Osteocyte (in vitro differentiated cells): ENCODE measurements at places on chromosomes 11 and 22. TPM values are rescaled to one million over a fixed set of nuclear protein-coding genes. Genes with fewer than 3 reads are reported as not detected.

DNA sequence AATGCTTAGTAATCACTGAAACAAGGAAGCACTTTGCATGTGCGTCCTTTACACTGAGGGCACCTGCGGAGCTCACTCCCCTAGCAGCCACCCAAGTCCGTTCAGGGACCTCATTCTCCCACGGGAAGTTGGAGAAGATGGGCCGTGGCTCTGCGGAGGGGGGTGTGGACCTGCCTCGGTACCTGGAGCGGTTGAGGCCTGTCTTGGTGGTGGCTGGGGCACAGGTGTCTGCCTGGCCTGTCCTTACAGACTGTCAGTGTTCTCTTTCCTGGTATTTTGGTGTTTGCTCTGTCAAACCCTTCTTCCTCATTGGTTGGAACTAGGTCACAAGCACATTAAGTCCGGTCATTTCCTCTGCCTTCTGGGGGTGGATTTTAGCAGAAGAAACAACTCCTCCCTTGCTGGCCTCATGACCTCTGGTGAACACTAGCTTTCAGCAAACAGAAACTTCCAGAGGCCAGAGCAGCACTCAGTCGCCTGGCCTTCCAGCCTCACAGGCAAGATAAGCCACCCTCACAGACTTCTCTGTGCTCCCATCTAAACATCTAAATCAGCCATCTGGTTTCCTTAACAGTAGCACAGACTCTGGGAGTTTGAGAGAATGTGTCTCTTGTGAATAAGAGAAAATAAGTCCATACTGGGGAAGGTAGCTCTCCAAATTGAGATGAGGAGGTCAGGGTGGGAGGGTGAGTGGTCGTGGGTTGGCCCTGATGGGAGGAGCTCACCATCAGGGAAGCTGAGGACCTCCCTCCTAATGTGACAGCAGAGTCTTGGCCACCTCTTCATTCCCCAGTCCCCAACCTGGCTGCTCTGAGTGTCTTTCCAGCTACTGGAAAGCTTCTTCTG lies 8.6 kb downstream of the SNAP29 start:
- DNase-seq: no peak
- H3K36me3 ChIP-seq: peaks cover 15% of the 10 kb centered on the region
- H3K4me3 ChIP-seq: no peak overlapping the region
- no peaks in the 10 kb centered on the region for H3K27me3 ChIP-seq
- H3K27ac ChIP-seq: no peak overlapping the region

GRCh38 chr22:23176645-23177027 lies 3.7 kb upstream of the BCR start:
- peaks cover 6% of the 10 kb centered on the region for H3K36me3 ChIP-seq
- H3K4me3 ChIP-seq: no peak overlapping the region
- no peaks in the 10 kb centered on the region for H3K27me3 ChIP-seq

DNA sequence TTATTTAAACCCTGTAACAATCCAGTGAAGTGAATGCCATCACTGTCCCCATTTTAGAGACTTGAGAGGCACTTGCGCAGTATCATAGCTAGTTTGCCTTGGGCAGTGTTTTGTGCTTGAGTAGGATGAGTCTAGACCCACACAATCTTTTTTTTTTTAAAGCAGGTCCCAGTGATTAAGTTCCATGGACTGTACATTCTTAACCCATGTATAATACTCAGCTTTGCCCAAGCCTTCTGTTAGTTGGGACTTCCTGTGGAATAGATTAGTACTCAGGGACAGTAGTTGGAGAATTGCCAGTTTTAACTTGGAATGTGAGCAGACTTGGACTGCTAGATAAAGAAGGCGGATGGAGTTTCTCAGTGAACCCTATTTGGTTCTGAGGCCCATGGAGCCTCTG lies 108.6 kb upstream of the RASSF10 start:
- peaks cover 34% of the 10 kb centered on the region for H3K36me3 ChIP-seq
- H3K27ac ChIP-seq: peak overlapping the region; percentile 71
- H3K27me3 ChIP-seq: no peaks in the 10 kb centered on the region
- peaks cover 20% of the 10 kb centered on the region for H3K4me1 ChIP-seq
- DNase-seq: no peak

GRCh38 chr11:86999859-87000753 lies 37.6 kb upstream of the TMEM135 start:
- H3K27me3 ChIP-seq: no peaks in the 10 kb centered on the region
- H3K4me1 ChIP-seq: no peaks in the 10 kb centered on the region
- H3K27ac ChIP-seq: no peak overlapping the region
- no peak for DNase-seq

DNA sequence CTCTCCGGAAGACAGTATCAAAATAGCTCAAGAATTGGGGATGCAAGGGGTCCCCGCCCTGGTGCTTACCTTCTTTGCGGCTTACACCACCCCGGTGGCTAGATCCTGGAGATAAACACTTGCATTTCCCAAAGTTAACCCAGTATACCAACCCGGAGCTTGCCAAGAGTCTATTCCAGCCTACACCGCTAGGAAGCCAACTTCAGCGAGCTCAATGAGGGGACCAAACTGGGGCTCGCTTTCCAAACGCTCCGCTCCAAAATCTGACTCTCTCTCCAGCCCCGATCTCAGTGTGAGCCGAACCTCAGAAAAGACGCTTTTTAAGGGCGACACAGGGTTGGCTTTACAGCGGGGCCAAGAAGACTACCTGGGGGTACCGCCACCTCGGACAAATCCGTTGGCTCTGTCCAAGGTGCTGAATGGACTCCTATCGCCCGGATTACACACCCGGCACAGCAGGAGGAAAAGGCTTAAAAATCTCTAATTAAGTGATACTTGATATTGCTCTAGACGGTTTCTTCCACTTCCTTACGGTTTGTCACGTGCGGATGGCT lies 20.1 kb upstream of the BDNF start:
- H3K4me1 ChIP-seq: peaks cover 40% of the 10 kb centered on the region
- no peak for DNase-seq
- peak overlapping the region; percentile 71 for H3K4me3 ChIP-seq
- no peaks in the 10 kb centered on the region for H3K36me3 ChIP-seq

DNA sequence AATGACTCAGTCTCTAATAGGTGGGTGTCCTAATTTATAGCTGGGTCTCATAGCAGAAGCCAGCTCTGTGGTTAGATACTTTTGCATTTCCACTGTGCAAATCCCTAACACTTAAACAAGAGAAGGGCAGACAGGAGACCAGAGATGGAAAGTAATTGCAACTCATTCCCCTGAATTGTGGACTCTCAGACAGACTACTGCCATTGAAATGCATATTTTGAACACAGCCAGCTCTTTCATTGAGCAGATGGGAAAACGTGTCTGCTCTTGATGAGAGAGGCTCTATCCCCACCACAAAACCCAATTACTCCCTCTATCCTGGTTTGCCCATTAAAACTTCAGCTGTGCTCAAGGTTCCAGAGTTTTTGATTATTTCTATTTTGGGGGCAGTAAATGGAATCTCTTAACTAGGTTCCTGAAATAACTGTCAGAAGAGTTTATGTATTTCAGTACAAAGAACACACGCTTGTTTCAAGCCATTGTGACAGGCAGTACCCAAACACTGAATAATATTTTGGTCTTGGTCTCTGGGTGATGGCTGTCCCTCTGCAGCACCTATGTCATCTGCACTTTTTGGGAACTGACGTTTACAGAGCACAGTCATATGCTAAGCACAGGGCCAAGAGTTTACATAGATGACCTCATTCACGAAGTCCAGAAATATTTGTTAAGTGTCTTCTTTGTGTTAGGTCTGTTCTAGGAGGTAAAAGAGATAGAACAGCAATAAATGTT lies 41.7 kb downstream of the FAM227A start:
- H3K27me3 ChIP-seq: no peaks in the 10 kb centered on the region
- no peaks in the 10 kb centered on the region for H3K4me1 ChIP-seq
- no peak for DNase-seq
- H3K27ac ChIP-seq: no peak overlapping the region
- no peak overlapping the region for H3K4me3 ChIP-seq

DNA sequence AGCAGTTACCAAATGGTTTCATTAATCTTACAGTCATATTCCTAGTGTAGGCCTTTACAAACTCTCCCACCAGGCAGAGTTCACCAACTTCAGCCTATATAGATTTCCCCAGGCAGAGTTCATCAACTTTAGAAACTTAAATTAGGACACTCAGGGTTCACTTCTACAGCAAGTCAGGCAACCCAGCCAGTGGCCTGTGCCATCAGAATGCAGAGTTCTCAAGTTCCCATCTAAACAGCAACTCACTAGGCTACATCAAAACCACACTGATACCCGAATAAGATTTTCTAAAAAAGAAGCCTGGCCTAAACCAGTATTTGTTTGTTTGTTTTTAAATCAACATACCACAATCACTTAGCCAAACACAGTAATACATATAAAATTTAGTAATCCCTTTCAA lies 33.7 kb downstream of the PICALM start:
- no peak overlapping the region for H3K4me3 ChIP-seq
- peaks cover 52% of the 10 kb centered on the region for H3K4me1 ChIP-seq
- H3K27ac ChIP-seq: no peak overlapping the region
- no peaks in the 10 kb centered on the region for H3K27me3 ChIP-seq

DNA sequence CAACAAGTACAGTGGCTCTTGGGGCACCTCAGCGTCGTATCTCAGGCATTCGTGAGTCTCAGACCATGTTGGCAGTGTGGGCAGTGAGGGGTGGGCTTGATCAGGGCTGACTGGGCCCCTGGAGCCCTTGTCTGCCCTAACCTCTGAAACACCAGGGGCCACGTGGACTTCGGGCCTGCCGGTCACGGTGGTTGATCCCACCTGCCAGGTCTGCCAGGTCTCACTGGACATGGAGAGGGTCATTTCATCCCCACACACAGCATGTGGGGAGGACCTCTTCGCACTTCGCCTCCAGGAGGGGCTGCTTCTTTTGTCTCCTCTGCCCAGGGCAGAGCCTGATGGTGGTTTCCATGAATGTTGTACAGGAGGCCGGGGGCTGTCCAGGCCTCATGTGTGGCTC lies 77.1 kb downstream of the MPPED1 start:
- no peaks in the 10 kb centered on the region for H3K4me1 ChIP-seq
- H3K27me3 ChIP-seq: no peaks in the 10 kb centered on the region
- no peak for DNase-seq
- no peak overlapping the region for H3K27ac ChIP-seq

GRCh38 chr11:36367806-36368680 lies 72.0 kb downstream of the PRR5L start:
- H3K27ac ChIP-seq: peak overlapping the region; percentile 88
- H3K27me3 ChIP-seq: no peaks in the 10 kb centered on the region
- peaks cover 67% of the 10 kb centered on the region for H3K4me1 ChIP-seq
- no peaks in the 10 kb centered on the region for H3K36me3 ChIP-seq
- DNase-seq: no peak

DNA sequence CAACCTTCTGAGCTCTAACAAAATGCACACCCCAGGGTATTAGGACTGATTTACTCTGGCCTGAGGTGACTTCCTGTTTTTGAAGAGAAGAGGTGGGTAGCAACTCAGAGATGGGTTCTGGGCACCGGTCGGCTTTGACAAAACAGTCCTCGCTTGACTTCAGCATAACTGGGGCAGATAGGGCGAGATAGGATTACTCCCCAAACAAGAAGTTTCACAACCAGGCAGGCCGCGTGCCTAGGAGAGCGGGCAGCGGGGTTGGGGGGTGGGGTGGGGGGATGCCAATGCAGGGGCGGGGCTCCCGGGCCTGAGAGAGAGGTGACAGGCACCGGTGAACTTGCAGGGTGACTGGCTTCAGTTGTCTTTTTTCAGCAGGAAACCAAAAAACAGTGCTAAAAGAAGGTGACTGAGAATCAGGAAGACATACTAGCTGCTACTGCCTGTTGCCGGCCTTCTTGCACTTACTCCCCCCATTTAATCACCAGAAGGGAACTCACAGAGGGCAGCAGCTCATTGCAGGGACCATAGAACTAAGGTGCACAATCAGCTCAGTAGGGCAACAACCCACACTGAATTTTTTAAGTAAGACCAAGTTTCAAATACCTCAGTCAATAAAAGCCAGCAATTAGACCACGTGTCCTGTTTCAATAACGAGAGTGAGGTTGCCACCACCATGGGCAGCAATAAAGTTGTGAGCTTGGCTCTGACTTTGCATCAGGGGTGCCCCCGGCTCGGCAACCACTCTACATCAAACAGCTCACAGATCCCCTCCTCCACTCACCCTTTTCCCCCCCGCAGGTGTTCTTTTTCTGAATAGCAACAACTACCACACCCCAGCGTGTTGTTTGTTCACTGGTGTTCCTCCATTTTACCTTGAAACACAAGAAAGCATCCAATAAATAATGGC lies 37.2 kb upstream of the ETS1 start:
- no peak overlapping the region for H3K4me3 ChIP-seq
- no peak overlapping the region for H3K27ac ChIP-seq
- H3K27me3 ChIP-seq: no peaks in the 10 kb centered on the region
- DNase-seq: no peak

DNA sequence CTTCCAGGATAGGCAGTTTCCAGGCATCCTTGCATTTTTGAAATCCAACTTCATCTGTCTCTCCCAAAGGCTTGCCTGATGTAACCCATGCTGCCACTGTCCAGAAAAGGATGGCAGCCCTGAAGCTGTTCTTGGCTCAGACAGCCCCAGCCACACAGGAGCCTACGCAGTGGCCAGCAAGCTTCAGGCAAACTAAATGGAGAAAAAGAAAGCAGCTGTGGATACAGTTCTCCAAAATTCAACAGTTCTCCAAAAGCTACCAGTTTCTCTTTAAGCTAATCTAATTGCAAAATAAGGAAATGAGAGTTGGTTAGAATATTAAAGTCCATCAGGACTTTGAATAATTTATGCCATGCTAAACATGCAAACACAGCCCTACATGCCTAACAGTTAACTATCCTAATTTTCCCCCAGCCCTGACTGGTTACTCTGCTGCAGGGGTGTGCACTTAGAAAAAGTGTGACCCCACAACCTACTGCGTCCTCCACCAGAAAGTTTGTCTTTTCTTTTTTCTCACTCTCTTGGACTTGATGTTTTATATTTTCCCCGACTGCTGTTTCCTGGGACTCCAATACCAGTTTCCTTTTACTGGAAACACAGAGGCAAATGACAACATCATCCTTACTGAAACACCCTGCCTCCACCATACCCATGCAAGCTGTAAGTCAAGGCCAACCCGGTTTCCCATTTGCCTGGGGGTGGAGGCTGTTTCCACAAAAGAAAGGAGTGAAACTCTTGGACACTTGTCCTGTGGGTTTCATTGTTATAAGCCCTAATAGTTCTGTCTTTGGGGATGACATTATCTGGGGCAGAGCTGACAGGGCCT lies 69.1 kb upstream of the OR5AN1 start:
- H3K4me3 ChIP-seq: no peak overlapping the region
- no peak overlapping the region for H3K27ac ChIP-seq
- H3K4me1 ChIP-seq: no peaks in the 10 kb centered on the region
- H3K27me3 ChIP-seq: peaks cover 36% of the 10 kb centered on the region
- no peaks in the 10 kb centered on the region for H3K36me3 ChIP-seq

DNA sequence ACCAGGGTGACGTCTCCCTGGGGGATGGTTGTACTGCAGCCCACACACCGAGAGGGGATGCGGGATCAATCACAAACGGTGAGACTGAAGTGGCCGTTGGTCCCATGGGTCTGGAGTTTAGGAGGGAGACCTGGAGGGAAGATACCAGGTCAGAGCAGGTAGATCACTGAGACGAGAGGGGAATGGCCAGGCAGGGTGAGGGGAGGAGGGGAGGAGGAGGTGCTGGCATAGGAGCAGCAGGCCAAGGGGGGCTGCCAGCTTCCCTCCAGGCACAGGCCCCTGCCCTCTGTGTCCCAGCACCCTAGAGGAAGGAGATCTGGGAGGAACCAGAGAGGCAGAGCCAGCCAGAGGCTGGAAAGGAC lies 7.0 kb downstream of the MAPK8IP2 start:
- H3K36me3 ChIP-seq: no peaks in the 10 kb centered on the region
- H3K27ac ChIP-seq: no peak overlapping the region
- no peak for DNase-seq

GLYAT gene
- not detected in 2 replicates for total RNA-seq

C11orf97 gene
- total RNA-seq: not detected in 2 replicates

MYOD1 gene
- total RNA-seq: not detected in 2 replicates
